Natural killer cell treated with Interleukin-12 subunit alpha and Interleukin-12 subunit beta and Interleukin-15 and Interleukin-18, amount 100 ng/mL, for 72 hours (primary cell): ENCODE measurements at places on chromosomes 3 and 15.
A peak's percentile ranks its signal among the peaks of the same experiment; 100 is the strongest.

GRCh38 chr15:78084449-78084750, 6.9 kb upstream of the TBC1D2B start:
- no peaks in the 10 kb centered on the region for H3K27me3 ChIP-seq
- DNase-seq: no peak
- H3K4me3 ChIP-seq: no peak overlapping the region
- H3K36me3 ChIP-seq: no peaks in the 10 kb centered on the region
- no peak overlapping the region for H3K27ac ChIP-seq

DNA sequence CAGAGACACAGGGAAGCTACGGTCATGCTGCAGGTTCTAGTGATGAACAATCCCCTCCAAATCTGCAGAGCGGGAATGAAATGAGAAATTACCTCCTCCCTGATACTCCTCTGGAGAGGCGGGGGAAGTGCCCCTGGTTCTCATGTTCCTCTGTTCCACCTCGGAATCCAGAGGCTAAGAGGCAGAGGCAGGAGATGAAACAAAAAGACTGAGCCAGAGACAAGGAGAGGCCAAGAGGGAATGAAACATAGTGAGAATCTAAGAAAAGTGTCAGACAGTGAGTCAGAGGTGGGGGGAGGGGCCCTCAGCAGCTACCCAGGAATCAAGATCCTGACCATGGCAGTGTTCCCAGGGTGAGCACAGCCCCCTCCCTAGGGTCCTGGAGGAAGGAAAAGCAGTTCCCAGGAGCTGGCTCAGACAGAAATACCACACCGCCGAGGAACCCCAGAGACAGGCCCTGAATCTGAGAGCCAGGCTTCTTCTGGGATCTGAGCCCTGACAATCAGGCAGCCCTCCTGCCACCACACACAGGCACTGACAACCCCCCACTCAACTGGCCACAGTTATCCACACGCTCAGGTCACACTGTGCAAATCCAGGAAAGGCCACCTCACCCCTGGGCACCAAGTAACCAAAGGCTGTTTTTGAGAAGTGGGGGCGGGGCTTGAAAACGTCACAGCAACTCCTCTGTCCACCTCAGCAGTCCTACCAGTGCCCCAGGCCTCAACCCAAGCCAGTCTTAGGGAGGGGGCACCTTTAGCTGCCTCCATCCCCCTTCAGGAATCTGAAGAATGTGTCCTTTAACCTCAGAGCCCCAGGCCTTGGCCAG, 2.4 kb downstream of the CSRNP1 start:
- H3K36me3 ChIP-seq: peaks cover 7% of the 10 kb centered on the region
- no peak for DNase-seq
- H3K4me3 ChIP-seq: peak overlapping the region; percentile 98
- peak overlapping the region; percentile 83 for H3K27ac ChIP-seq

GRCh38 chr3:81621277-81621676, 140.2 kb downstream of the GBE1 start:
- no peaks in the 10 kb centered on the region for H3K27me3 ChIP-seq
- no peaks in the 10 kb centered on the region for H3K4me1 ChIP-seq
- no peak overlapping the region for H3K4me3 ChIP-seq
- no peak overlapping the region for H3K27ac ChIP-seq
- H3K36me3 ChIP-seq: no peaks in the 10 kb centered on the region
- DNase-seq: no peak

GRCh38 chr15:62940093-62940754, 102.3 kb upstream of the TPM1 start:
- peaks cover 38% of the 10 kb centered on the region for H3K27me3 ChIP-seq
- no peak for DNase-seq
- H3K4me3 ChIP-seq: peak overlapping the region; percentile 46
- no peak overlapping the region for H3K27ac ChIP-seq

GRCh38 chr15:80873366-80873952, 94.3 kb downstream of the CEMIP start:
- H3K4me1 ChIP-seq: no peaks in the 10 kb centered on the region
- no peak for DNase-seq
- peaks cover 5% of the 10 kb centered on the region for H3K27me3 ChIP-seq
- H3K36me3 ChIP-seq: no peaks in the 10 kb centered on the region
- H3K27ac ChIP-seq: no peak overlapping the region
- no peak overlapping the region for H3K4me3 ChIP-seq

- H3K4me1 ChIP-seq: no peaks in the 10 kb centered on the region
- H3K4me3 ChIP-seq: no peak overlapping the region
- no peaks in the 10 kb centered on the region for H3K36me3 ChIP-seq
- no peak overlapping the region for H3K27ac ChIP-seq
- no peaks in the 10 kb centered on the region for H3K27me3 ChIP-seq
- no peak for DNase-seq
Observed at GRCh38 chr3:174408310-174408709, 450.8 kb upstream of the NAALADL2 start.

DNA sequence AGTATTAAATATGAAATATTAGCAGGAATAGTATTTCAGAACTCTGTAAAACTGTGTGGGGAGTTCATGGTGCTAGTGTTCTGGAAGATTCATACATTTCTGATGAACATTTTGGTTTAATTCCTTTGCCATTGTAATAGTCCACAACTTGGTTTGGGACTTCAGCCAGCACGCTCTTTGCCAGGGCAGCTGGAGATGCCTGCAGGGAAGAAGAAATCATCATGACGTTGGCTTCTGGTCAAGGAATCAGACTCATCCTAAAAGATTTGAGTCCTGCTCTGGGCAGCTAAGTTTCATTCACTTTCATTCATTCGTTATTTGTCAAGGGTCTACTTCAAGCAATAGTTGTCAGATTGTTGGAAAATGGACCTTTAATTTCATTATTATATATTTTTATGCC, 32.4 kb upstream of the MRPL3 start:
- H3K4me1 ChIP-seq: no peaks in the 10 kb centered on the region
- H3K27me3 ChIP-seq: peaks cover 28% of the 10 kb centered on the region
- no peak overlapping the region for H3K27ac ChIP-seq
- no peak for DNase-seq

GRCh38 chr3:37712421-37712820, 149.3 kb upstream of the CTDSPL start:
- no peaks in the 10 kb centered on the region for H3K36me3 ChIP-seq
- no peaks in the 10 kb centered on the region for H3K4me1 ChIP-seq
- no peak overlapping the region for H3K27ac ChIP-seq
- no peak overlapping the region for H3K4me3 ChIP-seq

DNA sequence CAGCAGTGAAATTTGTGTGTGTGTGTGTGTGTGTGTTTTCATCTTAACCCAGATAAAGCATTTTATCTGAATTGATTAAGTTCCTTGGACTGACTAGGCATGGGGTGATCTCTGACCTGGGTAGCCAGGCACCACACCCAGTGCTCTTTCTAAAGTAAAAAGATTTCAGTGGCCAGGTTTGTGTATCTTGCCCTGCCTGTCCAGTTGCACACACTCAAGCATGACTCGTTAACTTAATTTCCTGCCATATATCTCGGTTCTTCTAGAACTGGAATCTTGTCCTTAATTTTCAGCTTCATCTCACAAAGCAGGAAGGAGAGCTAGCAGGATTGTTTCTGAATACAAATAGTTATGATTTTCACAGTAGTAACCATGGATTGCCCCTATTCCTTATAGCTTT, 17.0 kb downstream of the TM4SF18 start:
- H3K36me3 ChIP-seq: no peaks in the 10 kb centered on the region
- H3K4me1 ChIP-seq: no peaks in the 10 kb centered on the region
- H3K4me3 ChIP-seq: no peak overlapping the region
- peaks cover 31% of the 10 kb centered on the region for H3K27me3 ChIP-seq
- no peak overlapping the region for H3K27ac ChIP-seq
- no peak for DNase-seq

DNA sequence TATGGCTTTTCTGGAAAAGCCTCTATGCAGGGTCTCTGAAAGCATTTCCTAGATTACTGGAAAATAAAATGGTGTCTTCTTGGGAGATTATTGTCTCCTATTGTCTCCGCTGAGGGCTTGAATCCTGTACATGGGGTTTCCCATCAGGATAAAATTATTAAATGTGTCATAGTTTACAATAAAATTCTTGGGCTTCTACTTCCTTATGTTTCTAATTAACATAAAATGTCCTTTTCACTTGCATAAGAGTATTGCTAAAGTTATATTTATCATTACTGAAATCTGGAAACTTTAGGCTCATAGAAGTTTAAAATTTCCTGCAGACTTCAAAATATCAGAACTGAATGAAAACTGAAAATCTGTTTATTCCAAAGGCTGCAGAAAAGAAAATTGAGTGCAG, 595.5 kb upstream of the AGTR1 start:
- no peak for DNase-seq
- no peak overlapping the region for H3K4me3 ChIP-seq
- H3K4me1 ChIP-seq: no peaks in the 10 kb centered on the region

DNA sequence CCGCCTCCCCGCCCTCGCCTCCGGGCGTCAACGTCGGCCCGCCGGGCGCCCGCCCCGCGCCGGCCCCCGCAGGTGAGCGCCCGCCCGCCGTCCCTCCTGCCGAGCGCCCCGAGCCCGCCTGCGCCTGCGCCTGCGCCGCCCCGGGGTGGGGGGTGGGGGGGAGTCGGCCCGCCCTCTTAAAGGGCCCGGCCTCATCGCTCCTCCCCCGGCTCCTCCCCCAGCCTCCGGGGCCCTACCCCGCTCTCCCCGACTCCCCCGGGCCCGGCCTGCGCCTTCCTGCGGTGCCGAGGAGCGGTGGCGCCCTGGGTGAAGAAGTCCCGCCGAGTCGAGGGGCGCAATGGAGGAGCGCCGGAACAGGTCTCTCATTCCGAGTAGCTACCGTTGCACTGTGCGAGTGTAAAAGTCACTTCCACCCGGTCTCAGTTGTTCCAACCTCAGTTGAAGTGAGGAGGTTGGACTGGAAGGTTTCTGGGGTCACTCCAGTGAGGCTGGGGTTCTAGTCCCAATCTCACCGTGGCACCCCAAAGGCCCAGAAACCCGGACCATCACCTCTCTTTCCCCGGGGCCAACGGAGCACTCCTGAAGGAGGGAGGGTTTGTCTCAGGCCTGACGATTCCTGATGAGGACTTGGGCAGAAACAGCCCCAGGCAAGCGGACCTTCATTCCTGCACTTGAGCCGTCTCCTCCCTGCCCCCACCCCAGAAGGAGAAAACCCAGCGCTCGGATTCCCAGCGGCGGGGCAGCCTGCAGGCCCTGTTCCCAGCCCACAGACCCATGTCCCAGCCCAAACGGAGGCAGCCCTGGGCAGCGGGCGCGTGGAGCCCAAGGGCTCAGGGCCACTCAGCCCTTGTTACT, 1.5 kb upstream of the TNK2 start:
- DNase-seq: peak; percentile 92
- H3K27ac ChIP-seq: peak overlapping the region; percentile 53
- peak overlapping the region; percentile 48 for H3K4me3 ChIP-seq
- H3K4me1 ChIP-seq: peaks cover 36% of the 10 kb centered on the region
- no peaks in the 10 kb centered on the region for H3K36me3 ChIP-seq

- peak overlapping the region; percentile 82 for H3K4me3 ChIP-seq
- peaks cover 33% of the 10 kb centered on the region for H3K4me1 ChIP-seq
- H3K36me3 ChIP-seq: no peaks in the 10 kb centered on the region
- peaks cover 11% of the 10 kb centered on the region for H3K27me3 ChIP-seq
- H3K27ac ChIP-seq: no peak overlapping the region
Observed at GRCh38 chr3:49803465-49804140, 542 bp downstream of the INKA1 start.

DNA sequence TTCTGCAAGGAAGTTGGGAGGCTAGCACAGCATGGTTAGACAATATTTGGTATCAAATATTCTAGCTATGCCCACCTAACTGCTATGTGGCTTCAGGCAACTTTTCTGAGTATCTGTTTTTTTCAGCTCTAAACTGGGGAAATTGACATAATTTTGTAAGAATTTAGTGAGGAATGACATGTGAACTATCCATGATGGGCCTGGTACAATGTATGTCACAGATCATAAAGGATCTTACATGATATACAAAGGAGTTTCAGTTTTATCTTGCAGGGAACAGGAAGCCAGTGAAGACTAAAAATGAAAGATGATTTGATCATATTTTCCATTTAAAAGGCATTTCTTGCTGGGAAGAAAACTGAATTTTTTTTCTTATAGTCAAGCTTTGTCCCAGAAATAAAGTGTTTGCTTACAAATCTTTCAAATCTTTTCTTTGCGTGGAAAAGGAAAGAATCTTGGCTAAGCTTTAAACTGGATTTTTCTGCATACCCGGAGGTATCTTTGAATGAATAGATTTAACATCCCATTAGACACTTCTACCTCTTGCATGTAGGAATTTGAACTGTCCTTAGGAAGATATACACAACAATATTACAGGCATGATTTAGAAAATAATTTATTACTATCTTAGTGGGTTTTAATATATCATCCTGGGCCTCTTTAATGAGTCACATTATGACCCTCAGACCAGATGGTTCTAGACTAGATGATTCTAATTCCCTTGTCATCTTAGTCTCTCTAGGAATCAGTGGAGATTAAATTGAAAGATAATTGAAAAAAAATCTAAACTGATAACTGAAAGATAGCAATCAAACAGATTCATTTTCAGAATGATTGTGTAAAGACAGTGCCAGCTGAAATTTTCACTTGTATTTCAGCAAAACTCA, 436.0 kb upstream of the THBS1 start:
- DNase-seq: no peak
- peak overlapping the region; percentile 44 for H3K4me3 ChIP-seq
- no peaks in the 10 kb centered on the region for H3K36me3 ChIP-seq
- peaks cover 14% of the 10 kb centered on the region for H3K27me3 ChIP-seq
- H3K4me1 ChIP-seq: peaks cover 4% of the 10 kb centered on the region

DNA sequence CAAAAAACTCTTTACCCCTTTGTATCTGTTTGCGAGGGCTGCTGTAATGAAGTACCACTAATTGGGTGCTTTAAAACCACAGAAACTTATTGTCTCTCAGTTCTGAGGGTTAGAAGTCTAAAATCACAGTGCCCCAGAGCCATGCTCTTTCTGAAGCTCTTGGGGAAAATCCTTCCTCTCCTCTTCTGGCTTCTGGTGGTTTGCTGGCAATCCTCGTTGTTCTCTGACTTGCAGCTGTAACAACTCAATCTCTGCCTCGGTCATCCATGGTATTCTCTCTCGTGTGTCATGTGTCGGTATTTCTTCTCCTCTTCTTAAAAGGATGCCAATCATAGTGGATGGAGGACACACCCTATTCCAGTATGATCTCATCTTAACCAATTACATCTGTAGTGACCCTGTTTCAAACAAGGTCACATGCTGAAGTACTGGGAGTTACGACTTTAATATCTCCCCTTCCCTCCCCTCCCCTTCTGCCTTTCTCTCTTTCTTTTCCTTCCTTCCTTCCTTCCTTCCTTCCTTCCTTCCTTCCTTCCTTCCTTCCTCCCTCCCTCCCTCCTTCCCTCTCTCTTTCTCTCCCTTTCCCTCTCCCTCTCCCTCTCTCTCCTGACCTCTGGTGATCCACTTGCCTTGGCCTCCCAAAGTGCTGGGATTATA, 6.5 kb upstream of the ARL8B start:
- no peaks in the 10 kb centered on the region for H3K36me3 ChIP-seq
- peaks cover 6% of the 10 kb centered on the region for H3K4me1 ChIP-seq
- no peak overlapping the region for H3K4me3 ChIP-seq
- no peak for DNase-seq
- H3K27me3 ChIP-seq: no peaks in the 10 kb centered on the region

- no peak for DNase-seq
- no peaks in the 10 kb centered on the region for H3K27me3 ChIP-seq
- H3K4me1 ChIP-seq: peaks cover 2% of the 10 kb centered on the region
- H3K36me3 ChIP-seq: no peaks in the 10 kb centered on the region
- no peak overlapping the region for H3K27ac ChIP-seq
Observed at GRCh38 chr3:128416578-128417211, 50.0 kb downstream of the DNAJB8 start.
